Smooth muscle cell of bladder (primary cell): ENCODE measurements at places on chromosomes 16 and 17. TPM values are rescaled to one million over a fixed set of nuclear protein-coding genes. Genes with fewer than 3 reads are reported as not detected.

The MTMR4 gene
- total RNA-seq = 28.7 and 37.2 TPM in 2 replicates

The SP2 gene
- 0.14 and 0.28 TPM in 2 replicates for total RNA-seq

The NGFR gene
- total RNA-seq = 0.14 and 0.18 TPM in 2 replicates

The TMEM98 gene
- 185 and 215 TPM in 2 replicates for total RNA-seq

The HS3ST2 gene
- not detected in 2 replicates for total RNA-seq

The ZG16B gene
- total RNA-seq = 0.18 and 1.3 TPM in 2 replicates

The MIEN1 gene
- 13.7 and 16.4 TPM in 2 replicates for total RNA-seq

The DNASE1L2 gene
- 0.43 and 0.65 TPM in 2 replicates for total RNA-seq

The MSI2 gene
- total RNA-seq = 17.4 and 17.7 TPM in 2 replicates

The CEMP1 gene
- 0.09 TPM in 1 of 2 replicates, not detected in the other for total RNA-seq

The CEP295NL gene
- 0.85 and 1.8 TPM in 2 replicates for total RNA-seq

The ITGAD gene
- total RNA-seq = not detected in 2 replicates

The CCL11 gene
- 1.5 and 21.0 TPM in 2 replicates for total RNA-seq

The TMEM186 gene
- total RNA-seq = 4.8 and 4.9 TPM in 2 replicates

The PPY gene
- total RNA-seq = not detected in 2 replicates

The TAT gene
- not detected in 2 replicates for total RNA-seq

The HOXB4 gene
- total RNA-seq = under 0.01 TPM in 1 of 2 replicates, not detected in the other

The CD300LB gene
- total RNA-seq = not detected in 2 replicates

The CNGB1 gene
- total RNA-seq = not detected in 2 replicates

The GPR139 gene
- total RNA-seq = not detected in 2 replicates

The KRT32 gene
- under 0.01 TPM in 1 of 2 replicates, not detected in the other for total RNA-seq

The PMFBP1 gene
- total RNA-seq = under 0.01 and 0.18 TPM in 2 replicates

The NPIPB6 gene
- 0.57 TPM in 1 of 2 replicates, not detected in the other for total RNA-seq
